Hematopoietic multipotent progenitor cell (in vitro differentiated cells): ENCODE measurements at places on chromosomes 4 and X.

DNA sequence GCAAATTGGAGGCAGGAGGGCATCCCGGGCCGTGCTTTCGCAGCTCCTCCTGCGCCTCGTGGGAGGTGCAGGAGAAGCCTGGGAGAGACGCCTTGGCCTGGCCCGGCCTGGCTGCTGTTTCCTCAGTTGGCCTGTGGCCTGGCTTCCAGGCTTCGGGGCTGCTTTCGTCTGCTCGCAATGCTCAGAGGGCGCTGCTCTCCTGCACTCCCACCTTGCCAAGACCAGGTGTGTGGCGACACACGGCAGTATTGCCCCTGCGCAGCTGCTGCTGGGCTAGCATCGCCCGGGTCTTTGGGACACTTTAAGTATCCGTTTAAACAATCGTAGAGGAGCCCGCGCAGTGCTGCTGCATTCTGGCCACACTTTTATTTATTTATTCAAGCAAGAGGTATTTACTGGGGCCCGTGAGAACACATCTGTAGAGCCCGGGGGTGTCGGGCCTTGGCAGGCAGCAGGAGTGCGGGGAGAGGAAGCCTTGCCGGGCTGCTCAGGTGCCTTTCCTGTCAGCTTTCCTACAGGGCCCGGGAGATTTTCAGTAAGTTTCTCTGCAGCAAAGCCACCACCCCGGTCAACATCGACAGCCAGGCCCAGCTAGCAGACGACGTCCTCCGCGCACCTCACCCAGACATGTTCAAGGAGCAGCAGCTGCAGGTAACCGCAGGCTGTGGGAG is 26.2 kb upstream of the HGFAC start:
- DNase-seq: no peak

DNA sequence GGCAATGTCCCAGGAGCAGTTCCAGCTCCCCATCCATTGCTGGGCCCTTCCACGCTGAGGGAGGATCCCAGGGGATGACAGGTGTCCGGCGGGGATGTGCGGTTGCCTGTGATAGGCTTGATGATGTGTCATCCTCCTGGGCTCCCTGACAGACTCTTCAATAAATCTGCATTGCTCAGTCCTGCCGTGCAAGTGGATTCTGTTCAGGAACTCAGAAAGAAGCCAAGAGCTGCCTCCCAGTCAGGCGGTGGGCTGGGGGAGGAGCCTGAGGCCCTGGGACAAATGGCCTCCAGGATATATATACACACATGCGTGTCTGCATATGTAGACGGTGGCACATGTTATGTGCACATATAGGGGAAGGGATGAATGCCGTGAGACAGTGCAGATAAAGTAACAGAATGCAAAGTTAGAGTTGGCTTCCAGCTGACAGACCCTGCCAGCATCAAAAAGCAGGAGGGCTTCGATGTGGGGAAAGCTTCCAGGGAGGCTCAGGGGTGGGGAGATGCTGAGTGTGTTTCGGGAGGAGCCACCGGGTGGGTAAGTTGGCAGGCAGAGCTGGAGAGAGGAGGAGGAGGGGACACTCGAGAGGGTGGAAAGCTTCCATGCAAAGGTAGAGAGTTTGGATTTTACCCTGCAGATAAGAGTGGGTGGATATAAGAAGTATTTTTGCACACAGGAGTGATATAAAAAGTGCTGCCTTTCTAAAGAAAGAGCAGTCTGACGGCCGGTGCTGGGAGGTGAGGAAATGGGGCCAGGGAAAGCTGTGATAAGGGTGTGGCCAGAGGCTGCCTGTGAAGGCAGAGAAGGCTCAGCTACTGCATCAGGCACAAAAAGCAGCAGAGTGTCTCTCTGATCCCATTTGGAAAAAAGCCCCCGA is 28.5 kb upstream of the CRMP1 start:
- no peak for DNase-seq

GRCh38 chr4:182627996-182628395 is 289.2 kb downstream of the DCTD start:
- DNase-seq: no peak

- DNase-seq: no peak
Observed at GRCh38 chr4:155722336-155722735, 36.5 kb upstream of the GUCY1B1 start.

DNA sequence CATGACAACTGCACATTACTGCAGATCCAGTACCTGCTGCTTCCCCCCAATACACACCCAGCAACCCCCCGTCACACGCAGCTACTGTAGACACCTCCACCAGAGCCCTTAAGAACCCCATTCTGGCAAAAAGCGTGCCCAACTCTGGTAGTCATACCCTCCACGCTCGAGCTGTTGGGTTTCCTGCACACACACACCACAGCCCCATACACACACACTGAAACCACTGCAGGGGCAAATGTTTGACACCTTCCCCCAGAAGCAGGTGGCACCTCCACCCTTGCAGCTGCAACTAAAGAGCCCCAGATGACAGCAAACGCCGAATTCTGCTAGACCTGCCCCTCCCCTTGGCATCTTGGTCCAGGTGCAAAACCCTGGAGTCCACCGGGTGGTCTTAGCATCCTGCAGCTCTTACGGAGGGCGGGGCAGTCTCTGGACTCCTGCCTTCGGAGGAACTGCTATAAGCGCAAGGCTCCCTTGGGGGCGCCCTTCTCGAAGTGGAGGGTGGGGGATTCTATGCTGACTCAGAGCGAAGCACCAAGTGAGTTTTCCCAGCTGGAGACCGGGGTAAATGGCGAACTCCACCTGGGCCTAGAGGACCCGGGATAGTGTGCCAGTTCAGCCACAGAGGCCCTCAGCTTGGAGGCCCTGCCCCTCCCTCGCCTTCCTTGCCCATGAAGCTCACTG is 1.5 kb downstream of the FRMPD3 start:
- peak; percentile 35 for DNase-seq

DNA sequence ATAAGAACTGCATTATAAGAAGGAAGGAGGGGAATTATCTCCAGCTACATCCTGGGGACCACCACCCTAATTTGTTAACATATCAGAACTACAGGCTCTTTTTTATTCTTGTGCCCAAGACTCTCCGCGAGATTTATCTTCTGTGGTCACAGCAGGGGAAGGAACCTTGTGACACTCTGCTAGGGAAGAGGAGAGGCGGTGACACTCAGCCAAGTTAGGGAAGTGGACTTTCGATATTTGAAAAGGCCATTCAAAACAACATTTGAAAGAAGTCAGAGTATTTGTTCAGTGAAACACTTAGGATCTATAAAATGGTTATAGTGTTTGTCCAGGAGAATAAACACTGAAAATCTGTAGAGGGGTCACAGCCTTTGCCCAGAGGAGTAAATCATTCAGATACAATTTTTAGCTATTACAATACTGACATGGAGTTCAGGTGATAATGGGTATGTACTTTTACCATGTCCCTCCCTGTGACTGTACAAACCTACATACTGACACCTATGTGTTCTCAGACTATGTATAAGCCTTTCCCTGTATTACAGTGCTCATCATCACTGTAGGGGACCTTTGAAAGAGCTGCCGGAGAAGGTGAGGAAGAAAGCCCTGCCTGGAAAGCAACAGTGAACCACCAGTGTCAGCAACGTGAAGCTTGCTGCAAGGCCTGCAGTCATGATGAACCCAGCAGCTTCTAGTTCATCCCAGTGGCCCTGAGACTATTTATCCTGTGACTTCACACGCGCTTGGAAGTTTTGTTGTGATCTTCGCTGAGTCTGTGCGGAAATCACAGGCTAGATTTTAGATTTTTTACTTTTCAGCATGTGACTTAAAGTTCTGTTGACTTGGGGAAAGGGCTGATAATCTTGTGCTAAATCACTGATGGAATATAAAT is 8.5 kb upstream of the PTTG2 start:
- peak; percentile 47 for DNase-seq

GRCh38 chr4:105184316-105184980 is 37.8 kb downstream of the TET2 start:
- no peak for DNase-seq

GRCh38 chr4:121338518-121338917 is 42.3 kb downstream of the QRFPR start:
- DNase-seq: no peak

GRCh38 chr4:174156239-174156826 is 127.1 kb downstream of the FBXO8 start:
- no peak for DNase-seq

- DNase-seq: no peak
Observed at GRCh38 chrX:125198546-125198945, 121.1 kb upstream of the TEX13C start.

- DNase-seq: no peak
Observed at GRCh38 chrX:130468395-130468923, 66.7 kb downstream of the RBMX2 start.

GRCh38 chrX:68693481-68694434 is 46.3 kb downstream of the STARD8 start:
- peak; percentile 55 for DNase-seq

GRCh38 chr4:26131711-26132110 is 189.1 kb upstream of the RBPJ start:
- no peak for DNase-seq

DNA sequence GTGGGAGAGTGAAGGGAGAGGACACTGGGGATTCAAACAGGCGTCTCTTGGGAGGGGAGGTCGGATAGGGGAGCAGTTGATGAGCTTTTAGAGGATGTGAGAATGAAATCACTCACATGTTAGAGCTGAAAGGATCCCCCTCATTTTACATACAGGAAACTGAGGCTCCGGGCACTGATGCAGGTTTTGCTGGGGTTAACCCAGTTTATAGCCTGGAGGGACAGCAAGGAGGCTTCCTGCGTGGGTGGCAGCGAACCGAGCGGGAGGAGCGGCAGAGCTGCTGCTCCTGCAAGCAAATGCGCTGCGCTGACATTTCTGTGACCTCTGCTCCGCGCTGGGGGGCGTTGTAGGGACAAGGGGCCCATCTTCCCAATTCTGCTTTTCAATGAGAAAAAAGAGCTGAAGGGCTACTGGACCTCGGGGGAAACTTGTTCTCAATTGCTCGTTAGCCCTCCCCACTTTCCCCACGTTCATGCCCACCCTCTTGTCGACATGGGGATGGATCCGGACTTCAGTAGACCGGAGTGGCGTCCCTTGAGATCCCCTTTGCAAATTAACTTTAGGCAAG is 1.2 kb upstream of the NEUROG2 start:
- peak; percentile 27 for DNase-seq

GRCh38 chrX:135477576-135477975 is 42.9 kb upstream of the INTS6L start:
- peak; percentile 3 for DNase-seq

DNA sequence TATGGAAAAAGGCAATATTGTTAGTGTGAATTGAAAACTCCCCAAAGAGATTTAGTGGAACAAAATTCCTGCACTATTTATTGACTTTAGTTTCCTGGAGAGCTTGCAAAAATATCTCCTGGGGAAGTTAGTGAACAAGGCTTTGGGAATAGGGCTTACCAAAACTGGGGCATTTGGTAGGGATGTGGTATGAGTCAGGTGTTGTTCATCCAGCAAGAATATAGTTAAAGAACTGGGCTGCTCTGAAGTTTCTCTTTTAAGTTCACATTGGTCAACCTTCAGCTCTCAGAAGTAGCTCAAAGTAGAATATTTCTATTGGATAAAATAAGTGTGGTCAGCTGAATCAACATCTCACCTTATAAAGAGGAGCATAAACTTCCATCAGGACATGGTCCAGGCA is 185.0 kb downstream of the CPE start:
- no peak for DNase-seq

- no peak for DNase-seq
Observed at GRCh38 chrX:70826715-70827114, 81.8 kb downstream of the TEX11 start.
